ENCODE measurements at places on chromosomes 4 and X. TPM values are rescaled to one million over a fixed set of nuclear protein-coding genes. Genes with fewer than 3 reads are reported as not detected.
A peak's percentile ranks its signal among the peaks of the same experiment; 100 is the strongest.

Gene SLC25A53
- total RNA-seq: not detected

Gene GRID2
- 33.3 TPM for total RNA-seq

Gene PDLIM3
- 771 TPM for total RNA-seq

Gene USP26
- not detected for total RNA-seq

Gene BEX1
- total RNA-seq: 12.1 TPM

Gene MAGEA12
- not detected for total RNA-seq

Gene ANXA3
- total RNA-seq: 20.2 TPM

Gene UGT2A1
- total RNA-seq: not detected

Gene STK26
- total RNA-seq: 90.1 TPM

Gene ATRX
- 71.5 TPM for total RNA-seq

- no peak for DNase-seq
Observed at GRCh38 chr4:37818752-37819151, 7.7 kb upstream of the PGM2 start.

DNA sequence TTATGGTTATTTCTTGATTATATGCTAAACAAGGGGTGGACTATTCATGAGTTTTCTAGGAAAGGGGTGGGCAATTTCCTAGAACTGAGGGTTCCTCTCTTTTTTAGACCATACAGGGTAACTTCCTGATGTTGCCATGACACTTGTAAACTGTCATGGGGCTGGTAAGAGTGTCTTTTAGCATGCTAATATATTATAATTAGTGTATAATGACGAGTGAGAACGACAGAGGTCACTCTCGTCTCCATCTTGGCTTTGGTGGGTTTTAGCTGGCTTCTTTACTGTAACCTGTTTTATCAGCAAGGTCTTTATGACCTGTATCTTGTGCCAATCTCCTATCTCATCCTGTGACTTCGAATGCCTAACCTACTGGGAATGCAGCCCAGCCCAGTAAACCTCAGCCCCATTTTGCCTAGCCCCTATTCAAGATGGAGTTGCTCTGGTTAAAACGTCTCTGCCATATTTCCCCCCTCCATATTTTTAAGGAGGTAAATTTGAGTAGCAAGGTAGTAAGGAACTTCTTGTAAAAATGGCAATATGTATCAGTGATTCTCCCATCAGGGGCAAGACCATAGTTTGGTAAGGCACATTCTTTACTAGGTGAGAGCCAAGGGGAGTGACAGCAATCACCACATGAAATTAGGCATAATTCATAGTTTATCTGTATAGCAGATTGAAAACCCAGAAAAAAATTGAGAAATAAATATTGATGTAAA is 2.6 kb downstream of the CXCL2 start:
- no peak for DNase-seq

DNA sequence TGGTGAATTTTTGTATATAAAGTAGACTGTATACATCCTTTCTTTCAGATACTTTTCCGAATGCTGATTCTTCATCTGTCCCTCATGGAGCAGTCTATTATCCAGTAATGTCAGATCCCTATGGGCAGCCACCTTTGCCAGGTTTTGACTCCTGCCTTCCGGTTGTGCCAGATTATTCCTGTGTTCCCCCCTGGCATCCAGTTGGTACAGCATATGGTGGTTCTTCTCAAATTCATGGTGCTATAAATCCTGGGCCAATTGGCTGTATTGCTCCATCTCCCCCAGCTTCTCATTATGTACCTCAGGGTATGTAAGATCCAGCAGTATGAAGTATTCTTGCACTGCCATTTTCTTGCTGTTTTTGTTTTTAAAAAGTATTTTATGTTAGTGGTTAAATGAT is 78.7 kb downstream of the ALG13 start:
- no peak for DNase-seq

GRCh38 chrX:135639066-135639780 is 74.2 kb upstream of the CT45A1 start:
- DNase-seq: no peak

DNA sequence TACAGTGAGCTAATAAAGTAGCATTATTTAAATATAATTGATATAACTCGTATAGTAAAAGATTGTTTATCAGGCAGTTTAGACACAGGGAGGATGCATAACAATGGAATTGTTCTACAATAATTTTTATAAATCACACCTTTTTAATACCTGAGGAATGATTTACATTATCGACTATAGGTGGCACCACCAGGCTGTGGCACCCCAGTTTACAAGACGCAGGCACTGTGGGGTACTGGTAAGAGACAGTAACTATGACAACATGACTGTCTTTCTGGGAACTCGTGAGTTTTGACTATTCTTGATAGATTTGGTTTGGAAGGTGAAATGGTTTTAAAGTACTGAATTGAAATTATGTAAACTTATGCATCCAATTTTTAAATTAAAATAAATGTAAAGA is 27.1 kb upstream of the STBD1 start:
- no peak for DNase-seq

DNA sequence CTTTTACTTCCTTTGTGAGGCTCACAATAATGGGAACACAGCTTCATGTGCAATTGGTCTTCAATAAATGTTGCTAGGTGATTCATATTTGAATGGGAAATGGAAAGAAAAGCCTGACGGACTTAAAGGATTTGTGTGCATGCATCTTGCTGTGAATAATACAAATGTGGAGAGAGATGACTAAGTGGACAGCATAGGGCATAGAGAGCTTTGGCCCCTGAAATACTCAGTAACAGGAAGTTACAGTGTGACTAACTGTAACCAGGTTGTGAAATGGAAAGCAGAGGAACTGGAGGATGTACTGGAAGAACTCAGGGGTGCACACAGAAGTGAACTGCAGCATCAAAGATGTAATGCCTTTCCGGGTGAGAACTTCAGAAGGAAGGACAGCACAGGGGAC is 206.7 kb downstream of the MGST2 start:
- DNase-seq: no peak

- no peak for DNase-seq
Observed at GRCh38 chr4:152000518-152000917, 239.7 kb upstream of the GATB start.

- DNase-seq: no peak
Observed at GRCh38 chr4:184359888-184360287, 114.5 kb downstream of the IRF2 start.

GRCh38 chrX:57915680-57916079 is 5.4 kb upstream of the ZXDA start:
- no peak for DNase-seq

GRCh38 chr4:184470785-184471110 is 3.6 kb downstream of the IRF2 start:
- DNase-seq: no peak

- no peak for DNase-seq
Observed at GRCh38 chr4:154367659-154368058, 123.9 kb downstream of the DCHS2 start.

DNA sequence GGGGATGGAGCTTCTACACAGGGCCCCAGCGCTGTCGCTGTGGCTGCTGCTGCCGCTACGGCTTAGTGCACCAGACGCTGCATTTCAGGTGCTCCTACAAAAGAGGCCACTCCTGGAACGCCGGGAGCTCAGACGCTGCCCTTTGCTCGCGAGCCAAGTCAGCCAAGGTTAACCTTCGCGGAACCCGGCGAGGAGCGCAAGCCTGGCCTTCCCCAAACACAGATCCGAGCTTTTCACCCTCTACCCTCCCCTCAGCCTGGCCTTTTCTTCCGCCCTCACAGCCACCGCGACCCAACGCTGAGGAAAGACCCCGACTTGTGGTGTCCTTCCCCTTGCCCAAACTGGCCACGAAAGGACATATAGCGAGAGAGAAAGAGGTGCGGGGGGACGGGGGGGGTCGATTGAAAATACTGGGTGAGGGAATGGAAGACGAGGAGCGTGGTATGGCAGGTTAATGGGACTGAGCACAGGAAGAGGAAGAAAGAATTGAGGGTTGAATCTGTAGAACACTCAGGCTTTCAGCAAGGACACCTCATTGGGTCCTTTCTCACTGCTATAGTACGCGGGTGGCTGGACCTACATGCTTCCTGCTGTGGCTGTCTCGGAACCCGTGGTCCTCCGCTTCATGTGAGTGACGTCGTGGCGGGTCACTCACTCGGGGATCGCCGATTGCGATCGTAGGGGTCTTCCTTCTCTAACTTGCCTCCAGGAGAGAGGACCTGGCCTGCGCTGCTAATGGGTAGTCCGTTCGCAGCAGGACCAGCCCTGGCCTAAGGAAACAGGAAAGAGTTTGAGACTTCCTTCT is at the start of the genes AIMP1 and TBCK:
AIMP1 (plus strand) TSS at position 583 of the 805 bp plus-strand sequence. CDS start 8,460 bp downstream, outside the sequence.
TBCK (minus strand) TSS at position 242 of the 805 bp plus-strand sequence. CDS start 7,249 bp downstream, outside the sequence.
- peak; percentile 85 for DNase-seq

GRCh38 chr4:182795446-182796238 is 121.5 kb downstream of the DCTD start:
- DNase-seq: no peak

- DNase-seq: no peak
Observed at GRCh38 chrX:105314458-105314857, 94.0 kb upstream of the TEX13A start.

GRCh38 chr4:108043526-108043925 is 53.8 kb downstream of the HADH start:
- no peak for DNase-seq

DNA sequence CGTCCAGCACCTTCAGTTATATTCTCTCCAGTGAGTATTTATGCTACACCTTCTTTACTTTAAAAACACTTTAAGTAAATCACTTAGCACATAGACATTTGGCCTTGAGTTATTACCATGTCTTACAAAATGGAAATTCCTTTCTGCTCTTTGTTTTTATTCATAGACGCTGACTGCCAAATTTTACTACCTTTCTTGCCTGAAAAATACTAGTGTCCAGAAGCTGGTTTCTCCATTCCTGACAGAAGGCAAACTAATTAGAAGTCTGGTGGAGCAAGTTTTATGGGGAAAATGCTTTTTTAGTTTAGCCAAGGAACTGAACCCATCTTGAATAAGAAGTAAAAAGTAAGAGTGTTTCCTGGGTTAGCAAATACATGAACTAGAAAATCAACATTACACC is 65.5 kb downstream of the SPATA18 start:
- no peak for DNase-seq

DNA sequence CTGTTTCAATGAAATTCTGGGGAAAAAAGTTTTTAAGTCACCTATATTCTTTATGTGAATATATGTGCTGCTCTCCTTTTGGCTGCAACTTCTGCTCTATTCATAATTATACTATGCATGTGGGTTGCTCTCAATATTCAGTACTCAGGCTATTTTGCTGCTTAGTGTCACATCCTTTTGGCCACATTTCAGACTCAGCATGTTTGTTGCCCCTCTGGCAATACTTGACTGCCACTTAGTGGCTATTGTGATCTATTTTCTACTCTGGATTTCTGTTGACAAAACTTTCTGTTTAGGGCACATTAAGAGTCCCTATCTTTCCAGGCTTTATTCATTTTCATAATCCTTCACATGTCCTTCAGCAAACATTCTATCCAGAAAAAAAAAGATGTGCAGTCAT is 15.8 kb upstream of the CT45A1 start:
- no peak for DNase-seq

DNA sequence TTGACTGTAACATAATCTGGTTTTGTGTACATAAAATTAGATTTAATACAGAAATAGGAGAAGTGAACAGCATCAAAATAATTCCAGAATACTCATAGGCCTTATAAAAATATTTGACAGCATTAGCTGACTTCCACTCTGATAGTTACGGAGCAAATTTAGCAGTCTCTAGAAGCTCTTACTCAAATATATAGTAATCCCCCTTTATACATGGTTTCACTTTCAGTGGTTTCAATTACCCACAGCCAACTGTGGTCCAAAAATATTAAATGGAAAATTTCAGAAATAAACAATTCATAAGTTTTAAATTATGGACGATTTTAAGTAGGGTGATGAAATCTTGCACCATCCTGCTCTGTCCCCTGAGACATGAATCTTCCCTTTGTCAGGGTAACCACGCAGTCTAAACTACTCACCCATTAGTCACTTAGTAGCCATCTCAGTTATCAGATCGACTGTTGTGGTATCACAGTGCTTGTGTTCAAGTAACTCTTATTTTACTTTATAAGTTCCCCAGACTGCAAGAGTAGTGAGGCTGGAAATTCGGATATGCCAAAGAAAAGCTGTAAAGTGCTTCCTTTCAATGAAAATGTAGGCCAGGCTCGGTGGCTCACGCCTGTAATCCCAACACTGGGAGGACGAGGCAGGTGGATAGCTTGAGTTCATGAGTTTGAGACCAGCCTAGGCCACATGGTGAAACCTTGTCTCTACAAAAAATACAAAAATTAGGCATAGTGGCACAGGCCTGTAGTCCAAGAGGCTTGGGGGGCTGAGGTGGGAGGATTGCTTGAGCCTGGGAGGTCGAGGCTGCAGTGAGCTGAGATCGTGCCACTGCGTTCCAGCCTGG is 17.2 kb upstream of the RTL9 start:
- DNase-seq: no peak

- DNase-seq: no peak
Observed at GRCh38 chrX:48754238-48754637, 7.3 kb upstream of the GLOD5 start.

GRCh38 chr4:72568959-72569718 is at the start of gene ADAMTS3:
Gene ADAMTS3, minus strand, starts transcription at chr4:72569221. Its CDS starts 459 bp downstream, at chr4:72568762.
- peak; percentile 80 for DNase-seq

GRCh38 chr4:169619518-169619957 is 840 bp upstream of the CLCN3 start:
- DNase-seq: peak; percentile 22
